ENCODE measurements at places on chromosomes 11 and 22.
A peak's percentile ranks its signal among the peaks of the same experiment; 100 is the strongest.

- DNase-seq, result no peak
These were observed 81.3 kb downstream of the PHF21A start for GRCh38 chr11:46039990-46040389.

GRCh38 chr11:12123799-12124198 is 13.4 kb downstream of the MICAL2 start:
- DNase-seq, result no peak

DNA sequence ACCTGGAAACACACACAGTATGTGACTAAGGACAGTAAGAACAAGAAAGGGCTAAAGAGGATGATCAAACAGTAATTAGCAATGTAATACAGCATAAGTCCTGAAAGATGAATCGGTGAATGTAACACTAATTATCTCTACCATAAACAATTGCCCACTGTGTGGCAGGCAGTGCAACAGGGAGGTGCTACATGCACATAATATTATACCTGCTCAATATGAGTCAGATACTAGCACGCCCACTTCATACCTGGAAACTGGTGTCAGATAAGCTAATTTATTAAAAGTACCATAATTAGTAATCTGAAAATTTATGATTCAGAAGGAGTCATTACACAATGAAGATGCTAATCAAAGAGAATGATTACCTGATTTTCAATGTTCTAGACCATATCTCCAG is 14.9 kb downstream of the CASP12 start:
- DNase-seq, result no peak

DNA sequence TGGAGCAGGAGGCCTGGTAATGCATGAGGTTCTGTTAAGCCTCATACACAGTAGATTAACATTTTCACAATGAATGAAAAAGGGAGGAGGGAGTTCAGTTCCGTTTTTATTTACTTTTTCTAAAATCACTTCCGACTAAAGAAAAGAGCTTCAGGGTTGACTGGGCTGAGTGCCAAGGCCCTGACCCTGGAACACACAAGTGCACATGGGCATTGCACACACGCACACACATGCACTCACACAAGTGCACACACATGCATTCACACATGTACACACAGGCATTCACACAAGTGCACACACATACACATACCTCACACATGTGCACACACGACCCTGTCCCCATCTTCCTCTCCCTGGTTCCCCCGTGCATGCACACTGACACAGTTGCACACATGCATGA is 303.3 kb downstream of the BRD1 start:
- DNase-seq, result no peak

DNA sequence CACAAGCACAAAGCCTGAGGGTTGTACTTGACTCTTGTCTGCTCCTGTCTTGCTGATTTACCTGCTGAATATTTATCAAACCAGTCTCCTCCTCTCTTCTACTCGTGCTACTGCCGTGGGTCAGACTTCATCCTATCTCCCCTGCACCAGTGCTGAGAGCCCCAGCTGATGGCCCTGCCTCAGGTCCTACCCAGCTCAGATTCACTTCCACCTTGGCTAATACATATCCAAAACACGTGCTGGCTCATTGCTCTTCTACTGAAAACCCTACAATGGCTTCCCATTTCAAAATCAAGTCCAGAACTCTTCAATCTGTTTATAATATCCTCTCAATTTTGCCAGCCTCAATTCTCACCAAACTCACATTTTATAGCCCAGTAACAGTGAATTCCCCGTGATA is 48.3 kb downstream of the RAB30 start:
- DNase-seq, result no peak

DNA sequence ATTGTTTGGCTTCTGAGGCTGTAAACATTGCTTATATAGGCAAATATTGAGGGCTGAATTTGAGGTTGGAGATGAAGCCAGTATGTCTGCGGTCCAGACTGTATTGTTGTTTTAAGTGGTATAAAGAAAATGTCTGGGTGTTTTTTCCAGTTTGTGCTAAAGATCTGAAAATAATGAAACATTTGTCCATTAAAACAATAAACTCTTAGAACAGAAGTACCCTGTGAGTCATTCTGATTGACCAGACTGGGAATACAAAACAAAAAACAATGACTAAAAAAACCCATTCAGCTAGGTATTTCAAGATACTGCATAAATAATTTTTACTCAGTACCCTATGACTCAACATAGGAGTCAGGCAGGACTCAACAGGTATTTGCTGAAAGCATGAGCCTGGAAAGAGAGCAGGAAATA is 20.4 kb downstream of the ALKBH8 start:
- DNase-seq, result no peak

- DNase-seq, result no peak
These were observed 83.1 kb upstream of the NCAM1 start for GRCh38 chr11:112878033-112878601.

GRCh38 chr22:22893891-22894739 is 6.5 kb downstream of the IGLL5 start:
- DNase-seq, result no peak

DNA sequence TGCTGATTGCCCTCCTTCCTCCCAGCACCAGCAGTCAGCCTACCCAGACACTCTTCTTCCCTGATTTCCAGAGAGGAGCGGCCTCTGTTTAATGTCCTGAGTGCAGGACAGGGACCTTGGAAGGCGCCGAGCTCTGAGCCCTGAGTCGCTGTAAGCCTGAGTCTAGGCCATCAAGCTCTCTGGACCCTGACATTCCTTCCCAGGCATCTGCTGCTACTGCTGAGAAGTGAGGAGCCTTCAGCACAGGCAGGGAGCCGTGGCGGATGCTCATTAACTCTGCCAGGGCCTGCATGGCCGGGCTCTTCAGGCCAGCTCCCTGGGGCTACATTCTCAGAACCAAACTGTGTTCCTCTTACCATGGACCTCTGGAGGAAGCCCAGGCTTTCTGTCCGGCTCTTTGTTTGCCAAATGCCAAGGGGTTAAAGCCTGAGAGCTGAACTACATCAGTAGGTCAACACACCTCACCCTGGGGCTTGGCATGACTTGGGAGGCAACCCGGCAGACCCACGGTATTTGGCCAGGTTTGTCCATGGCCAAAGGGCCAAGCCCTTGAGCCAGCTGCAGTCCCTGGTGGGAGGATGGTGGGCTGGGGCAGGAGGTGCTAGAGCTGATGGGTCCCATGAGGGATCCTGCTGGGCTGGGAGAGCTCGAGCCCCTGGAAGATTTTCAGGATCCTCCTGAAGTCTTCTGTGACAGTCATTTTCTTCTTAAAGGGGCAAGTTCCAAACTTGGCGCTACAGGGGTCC is 721.4 kb downstream of the BRD1 start:
- no peak for DNase-seq

GRCh38 chr11:84412862-84413261 is 1126.7 kb upstream of the CCDC90B start:
- no peak for DNase-seq

DNA sequence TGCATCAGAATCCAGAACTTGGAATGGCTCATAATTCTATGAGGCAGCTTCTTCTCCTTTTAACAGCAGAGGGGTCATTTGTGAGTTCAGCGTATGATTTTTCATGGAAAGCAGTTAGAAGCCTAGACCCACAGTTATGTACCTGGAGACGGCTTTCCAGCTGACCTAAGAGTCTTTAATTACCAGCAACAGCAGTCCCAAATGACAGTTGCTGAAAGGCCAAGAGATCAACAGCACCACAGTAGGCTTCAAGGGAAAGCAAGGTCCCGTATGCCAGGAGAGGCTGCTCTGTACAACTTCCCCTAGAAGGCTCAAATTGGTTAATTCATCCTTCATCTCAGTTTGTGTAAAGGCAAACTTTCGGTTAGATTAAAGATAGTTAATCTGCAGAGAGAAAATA is 363.0 kb downstream of the SOX6 start:
- no peak for DNase-seq

- no peak for DNase-seq
These were observed at the start of gene GAL3ST1 for GRCh38 chr22:30574095-30574981. Gene GAL3ST1, minus strand, starts transcription at chr22:30574665. Its CDS starts 17,273 bp downstream, at chr22:30557392.

GRCh38 chr11:1650918-1651262 is 21.3 kb downstream of the KRTAP5-5 start:
- no peak for DNase-seq

GRCh38 chr22:40853961-40854360 is 2.5 kb downstream of the ST13 start:
- DNase-seq, result no peak

DNA sequence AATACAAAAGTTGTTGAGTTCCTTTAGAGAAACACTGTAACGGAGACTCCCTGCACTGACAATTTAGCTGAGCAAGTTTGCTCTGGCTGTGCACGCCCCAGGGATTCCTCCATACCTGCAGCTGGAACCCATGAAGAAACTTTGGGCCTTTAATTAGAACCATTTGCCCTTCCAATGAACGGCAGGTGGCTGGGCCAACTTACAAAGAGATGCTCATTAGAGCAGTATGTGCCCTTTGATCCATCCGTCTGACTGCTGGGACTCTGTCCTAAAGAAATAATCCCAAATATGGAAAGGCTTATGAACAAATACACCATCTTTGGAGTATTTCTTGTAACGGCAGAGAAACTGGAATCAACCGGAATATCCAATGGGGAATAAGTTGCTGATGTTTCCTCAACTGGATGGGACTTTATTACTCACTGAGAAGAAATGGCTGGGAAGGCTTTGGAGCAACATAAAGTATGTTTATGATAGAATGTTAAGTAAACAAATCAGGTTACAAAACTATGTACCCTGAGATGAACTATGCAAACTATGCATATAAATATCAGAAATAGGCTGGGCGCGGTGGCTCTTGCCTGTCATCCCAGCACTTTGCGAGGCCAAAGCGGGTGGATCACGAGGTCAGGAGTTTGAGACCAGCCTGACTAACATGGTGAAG is 24.4 kb upstream of the FBLN1 start:
- DNase-seq, result no peak

DNA sequence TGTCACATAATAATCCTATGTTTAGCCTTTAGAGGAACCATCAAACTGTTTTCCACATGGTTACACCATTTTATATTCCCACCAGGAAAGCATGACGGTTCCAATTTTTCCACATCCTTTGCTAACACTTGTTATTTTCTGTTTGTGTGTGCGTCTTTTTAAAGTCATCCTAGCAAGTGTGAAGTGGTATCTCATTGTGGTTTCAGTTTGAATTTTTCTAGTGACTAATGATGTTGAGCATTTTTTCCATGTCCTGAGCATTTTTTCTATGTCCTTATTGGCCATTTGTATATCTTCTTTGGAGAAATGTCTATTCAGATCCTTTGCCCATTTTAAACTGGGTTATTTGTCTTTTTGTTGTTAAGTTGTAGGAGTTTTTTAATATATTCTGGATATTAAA is 53.7 kb upstream of the DEPDC7 start:
- no peak for DNase-seq

DNA sequence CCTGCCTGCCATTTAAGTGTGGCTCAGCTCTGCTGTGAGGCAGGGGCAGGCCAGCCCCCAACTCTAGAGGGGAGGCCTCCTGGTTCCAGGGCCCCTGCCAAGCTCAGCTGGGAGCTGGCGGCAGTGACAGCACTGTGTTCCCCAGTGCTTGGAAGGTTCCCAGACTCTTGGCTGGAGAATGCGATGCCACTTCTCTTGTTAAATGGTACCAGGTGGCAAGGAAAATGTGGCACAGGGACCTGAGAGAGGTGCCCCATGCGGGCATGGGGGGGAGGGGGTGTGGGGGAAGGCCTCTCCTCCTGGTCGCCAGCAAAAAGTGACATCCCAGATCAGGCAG is 8.4 kb upstream of the TNFRSF13C start:
- no peak for DNase-seq

DNA sequence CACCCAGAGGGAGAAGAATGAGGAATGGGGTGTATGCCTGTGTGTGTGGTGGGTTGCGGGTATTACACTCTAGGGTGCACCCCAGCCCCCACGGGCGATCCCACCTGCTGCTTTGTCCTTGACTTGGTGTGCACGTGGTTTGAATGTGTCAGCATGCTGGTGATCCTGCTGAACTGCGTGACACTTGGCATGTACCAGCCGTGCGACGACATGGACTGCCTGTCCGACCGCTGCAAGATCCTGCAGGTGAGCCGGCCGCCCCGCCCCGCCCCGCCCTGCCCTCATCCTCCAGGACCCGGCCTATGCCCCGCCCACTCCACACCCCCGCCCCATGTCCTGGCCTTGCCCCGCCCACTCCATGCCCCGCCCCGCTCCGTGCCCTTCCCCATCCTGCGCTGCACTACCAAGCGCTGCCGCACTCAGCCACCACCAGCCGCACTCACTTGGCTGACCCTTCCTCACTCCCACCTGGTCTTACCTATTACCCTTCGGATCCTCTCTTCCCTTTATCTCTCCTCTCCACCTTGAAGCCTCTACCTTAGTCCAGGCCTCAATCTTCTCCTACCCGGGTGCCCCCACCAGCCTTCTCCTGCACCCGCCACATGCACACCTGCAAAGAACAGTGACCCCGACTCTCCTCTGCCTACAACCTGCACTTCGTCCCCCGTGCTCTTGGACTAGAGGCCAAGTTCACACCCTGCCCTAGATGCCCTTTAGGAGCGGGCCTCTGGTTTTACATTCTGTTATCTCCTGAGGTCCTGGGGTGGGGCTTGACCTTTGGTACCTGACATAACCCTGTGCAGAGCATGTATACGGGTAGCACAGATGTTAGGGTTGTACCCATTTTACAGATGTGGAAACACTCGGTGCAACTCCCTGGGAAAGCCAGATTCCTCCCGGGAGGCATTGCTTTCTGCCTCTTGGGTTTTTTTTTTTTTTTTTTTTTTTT is 27.7 kb downstream of the CACNA1I start:
- peak; percentile 8 for DNase-seq

DNA sequence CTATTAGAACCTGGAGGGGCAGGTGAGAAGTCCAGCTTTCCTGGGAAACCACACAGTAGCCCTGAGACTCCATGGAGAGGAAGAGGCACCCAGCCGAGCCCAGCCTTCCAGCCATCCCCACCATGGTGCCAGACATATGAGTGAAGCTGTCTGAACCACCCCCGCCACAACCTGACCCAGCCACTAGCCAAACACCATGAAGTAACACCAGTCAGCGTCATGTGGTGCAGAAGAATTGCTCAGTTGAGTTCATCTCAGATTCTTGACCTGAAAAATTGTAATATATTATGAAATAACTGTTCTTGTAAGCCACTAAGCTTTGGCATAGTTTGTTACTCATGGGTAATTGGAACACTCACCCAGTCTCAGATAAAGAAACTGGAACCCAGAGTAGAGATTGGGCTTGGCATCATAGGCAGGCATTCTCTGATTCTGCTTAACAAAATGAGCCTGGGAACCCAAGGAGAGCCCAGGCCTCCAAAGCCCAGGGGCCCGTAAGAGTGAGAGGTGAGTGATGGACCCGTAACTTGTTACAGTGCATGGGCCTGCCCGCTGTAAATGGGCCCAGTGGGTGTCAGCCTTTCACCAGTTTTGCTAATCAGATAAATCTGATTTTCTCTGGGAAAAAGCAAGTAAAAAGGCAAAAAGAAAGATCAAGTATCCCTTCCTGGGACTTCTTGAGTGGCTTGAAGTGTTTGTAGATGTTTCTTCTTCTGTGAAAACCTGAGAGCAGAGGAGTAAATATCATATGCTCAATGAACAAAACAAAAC is 305.5 kb downstream of the DDX10 start:
- DNase-seq, result no peak

- DNase-seq, result no peak
These were observed 14.1 kb downstream of the LARGE2 start for GRCh38 chr11:45936511-45937054.

- DNase-seq, result no peak
These were observed 50.6 kb upstream of the SLC22A12 start for GRCh38 chr11:64540428-64540825.
